ENCODE measurements at places on chromosomes 2 and 18.

- no peak for DNase-seq
Measured at GRCh38 chr2:213429516-213429915, 145.3 kb downstream of the SPAG16 start.

GRCh38 chr2:240590681-240591111 is 4.2 kb downstream of the CAPN10 start:
- no peak for DNase-seq

DNA sequence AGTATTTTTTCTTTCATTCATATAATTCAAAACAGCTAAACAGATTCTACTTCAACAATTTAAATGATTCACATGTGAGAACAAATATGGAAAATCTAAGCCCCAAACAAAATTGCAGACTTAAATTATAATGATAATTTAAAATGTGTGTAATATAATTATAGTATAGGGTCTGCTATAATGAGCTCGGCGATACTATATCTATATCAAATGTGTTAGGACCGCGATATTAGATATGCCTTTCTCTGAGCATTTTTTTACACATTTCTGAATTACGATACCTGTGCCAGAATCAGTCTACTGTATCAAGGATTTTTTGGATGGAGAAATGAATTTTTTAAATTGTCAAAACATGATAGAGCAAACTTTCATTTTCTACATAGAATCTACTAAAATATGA is 808.8 kb upstream of the POU3F3 start:
- DNase-seq, result no peak

DNA sequence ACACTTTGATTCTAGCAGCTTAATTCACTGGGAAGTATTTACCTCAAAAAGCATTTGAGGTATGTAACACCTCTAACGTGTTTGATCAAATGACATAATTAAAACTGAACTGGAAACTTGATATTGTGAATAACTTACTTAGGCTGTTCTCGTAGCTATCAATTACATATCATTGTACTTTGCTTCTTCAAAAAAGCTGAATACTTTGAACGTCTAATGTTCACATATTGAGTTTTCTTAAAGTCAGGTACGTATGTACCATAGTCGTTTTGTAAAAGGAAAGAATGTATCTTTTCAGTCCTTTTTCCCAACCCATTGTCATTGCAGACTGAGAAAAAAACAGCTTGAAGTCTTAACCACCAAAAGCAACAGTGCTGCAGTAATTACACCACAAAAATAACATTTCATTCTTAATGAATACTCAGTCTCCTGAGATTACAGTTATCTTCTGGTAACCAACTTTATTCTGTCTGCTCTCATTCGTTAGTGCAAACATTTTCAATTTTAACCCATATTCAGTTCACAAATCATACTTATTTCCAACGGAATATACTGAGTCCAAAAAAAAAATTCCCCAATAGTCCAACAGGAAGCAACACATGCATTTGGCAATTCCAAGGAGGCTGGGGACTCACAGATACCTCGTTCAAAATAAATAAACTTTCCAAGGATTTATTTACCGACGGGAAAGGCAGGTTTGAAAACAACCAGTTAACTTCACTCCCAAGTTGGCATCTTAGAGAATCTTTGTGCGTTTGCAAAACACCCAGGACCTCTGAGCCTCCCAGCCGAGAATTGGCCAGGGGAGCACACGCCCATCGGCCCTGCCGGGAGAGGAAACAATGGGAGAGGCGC is 1.1 kb downstream of the CHN1 start:
- no peak for DNase-seq

DNA sequence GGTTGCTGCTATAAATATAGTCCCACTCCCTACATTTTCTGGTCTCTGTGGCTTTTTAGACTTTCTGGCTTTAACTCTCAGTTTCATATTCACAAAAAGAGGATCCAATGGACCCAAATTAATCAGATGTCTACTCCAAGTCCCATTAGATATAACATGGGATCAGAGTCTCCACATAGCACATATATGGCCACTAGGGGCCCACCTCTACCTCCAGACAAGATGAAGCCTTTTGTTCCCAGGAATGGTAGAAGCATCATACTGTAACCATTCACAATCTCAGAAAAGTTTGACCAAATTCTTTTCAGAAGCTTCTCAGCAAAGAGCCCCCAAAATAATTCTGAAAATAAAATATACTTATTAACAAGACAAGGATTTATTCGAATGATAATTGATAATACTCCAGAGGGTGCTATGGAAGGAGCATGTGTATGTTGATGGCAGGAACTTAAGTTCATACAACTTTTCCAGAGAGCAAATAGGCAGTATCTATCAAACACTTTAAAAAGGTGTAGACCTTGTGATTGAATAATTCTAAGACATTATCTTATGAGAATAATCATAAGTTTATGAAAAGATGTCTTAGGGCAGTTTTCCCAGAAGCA is 382.3 kb upstream of the CRIM1 start:
- DNase-seq, result peak; percentile 36

GRCh38 chr2:118814368-118814767 is 33.1 kb downstream of the EN1 start:
- DNase-seq, result no peak

- DNase-seq, result no peak
Measured at GRCh38 chr2:44880125-44880483, 61.4 kb upstream of the SIX3 start.

DNA sequence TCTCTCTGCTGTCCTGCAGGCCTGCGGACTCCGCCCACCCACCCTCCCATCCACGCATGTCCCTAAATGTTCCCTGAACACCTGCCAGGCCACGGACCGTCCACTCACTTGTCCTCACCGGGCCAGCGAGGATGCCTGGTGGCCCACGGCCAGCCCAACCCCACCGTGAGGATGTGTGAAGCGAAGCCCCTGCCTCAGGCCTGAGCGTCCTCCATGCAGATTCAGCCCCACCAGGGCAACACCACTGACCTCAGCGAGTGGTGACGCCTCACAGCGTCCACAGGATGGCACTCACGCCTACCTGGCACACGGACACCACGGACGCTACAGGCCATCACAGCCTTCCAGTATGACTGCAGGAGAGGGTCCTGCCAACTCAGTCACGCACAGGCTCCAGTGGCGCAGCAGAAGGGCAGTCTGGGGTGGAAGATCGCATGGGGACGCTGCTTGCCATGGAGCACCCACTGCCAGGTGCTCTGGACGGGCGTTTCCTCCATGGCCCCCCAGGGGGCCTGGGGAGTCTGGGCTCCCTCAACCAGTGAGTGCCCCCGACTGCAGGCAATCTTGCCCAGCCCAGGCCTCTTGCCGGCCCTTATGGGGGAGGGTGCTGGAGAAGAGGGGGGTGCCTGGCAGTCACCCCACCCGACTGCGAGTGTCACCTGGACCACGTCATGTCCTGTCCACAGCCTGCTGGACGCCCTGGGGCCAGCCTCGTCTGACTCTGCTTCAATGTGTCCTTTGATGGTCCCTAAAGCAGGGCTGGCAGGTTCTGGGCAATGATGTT is 25.4 kb downstream of the HDAC4 start:
- no peak for DNase-seq

GRCh38 chr2:1081451-1082225 is 131.0 kb downstream of the SNTG2 start:
- no peak for DNase-seq

DNA sequence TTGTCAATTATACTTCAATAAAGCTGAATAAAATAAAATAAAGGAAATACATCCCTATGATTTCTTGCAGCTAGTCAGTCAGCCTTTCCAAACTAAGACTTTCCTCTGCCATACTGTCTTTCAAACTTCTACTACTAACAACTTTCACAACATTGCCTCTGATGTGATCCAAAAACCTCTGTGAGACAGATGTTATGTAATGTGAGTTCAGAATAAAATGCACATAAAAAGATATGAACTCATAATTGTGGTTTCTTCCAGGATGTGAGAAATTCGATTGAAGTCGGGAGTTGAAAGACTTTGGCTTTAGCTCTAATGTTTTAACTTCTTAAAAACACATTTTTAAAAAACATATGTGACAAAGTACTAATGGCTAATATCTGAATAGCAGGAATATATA is 98.7 kb downstream of the PIGN start:
- DNase-seq, result no peak

DNA sequence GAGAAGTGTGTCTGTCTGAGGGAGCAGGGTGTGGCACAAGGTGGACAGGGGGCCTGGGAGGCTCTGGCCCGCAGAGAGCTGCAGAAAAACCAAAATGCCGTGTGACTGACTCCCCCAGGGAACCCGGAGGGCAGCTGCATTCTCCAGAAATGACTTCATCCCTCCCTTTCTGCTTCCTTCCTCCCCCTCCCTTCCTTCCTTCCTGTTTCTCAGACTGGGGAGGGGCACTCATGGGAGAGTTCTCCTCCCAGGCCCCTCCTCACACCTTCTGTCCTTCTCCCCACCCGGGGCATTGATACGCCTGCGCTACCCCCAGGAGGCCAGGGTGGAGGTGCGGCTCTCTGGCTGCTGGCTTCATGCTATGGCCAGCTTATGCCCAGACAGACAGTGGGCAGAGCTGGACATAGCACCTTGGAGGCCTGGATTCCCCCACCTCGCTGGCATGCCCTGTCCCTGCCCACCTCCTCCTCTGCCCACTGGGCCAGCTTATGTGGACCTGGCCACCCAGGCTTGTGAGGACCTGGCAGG is 8.2 kb upstream of the GPR17 start:
- DNase-seq, result peak; percentile 42

DNA sequence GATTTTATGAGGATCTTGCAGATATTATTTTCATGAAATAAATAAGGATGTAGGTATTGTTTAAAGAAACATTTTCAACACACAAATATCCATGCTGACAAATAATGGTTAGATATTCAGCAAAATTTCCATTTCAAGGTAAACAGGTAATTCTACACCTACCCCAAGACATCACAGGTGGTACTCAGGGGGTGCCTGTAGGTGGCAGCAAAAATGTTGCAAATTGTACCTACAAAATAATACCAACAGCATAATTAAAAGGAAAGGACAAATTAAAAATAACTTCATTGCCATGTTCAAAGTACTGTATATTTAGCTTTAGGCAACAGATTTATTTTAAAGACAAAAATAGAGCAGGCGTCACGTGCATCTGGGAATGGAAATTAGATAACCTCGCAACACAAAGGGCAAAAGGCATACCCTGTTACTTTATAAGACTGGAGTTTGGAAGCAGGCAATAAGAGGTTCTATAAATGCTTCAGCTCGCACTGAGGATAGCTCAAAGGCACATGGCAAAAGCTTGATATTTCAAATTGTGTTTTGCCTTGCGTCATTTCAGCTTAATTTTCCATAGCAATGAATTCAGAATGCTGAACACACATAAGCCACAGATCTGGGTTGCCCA is 630.5 kb downstream of the TDRD15 start:
- DNase-seq, result no peak

GRCh38 chr2:68185541-68186164 is 28.0 kb downstream of the PNO1 start:
- DNase-seq, result peak; percentile 56

DNA sequence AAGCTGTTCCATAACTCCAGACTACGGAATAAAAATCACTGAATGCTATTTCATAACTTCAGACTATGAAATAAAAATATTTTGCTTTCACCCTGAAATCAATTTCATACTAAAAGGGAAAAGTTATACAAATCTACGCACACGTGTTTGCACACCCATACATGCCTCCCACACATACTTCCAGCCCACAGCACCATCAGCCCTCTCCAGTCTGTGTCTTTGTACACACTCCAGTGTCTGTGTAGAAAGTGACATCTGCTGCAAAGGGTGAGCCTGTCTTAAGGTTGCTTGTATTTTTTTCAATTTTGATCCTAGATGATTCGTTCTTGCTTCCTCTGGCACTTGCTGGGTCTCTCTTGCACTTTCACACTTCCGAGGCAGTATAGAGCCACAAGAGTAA is 53.6 kb downstream of the VIT start:
- no peak for DNase-seq

DNA sequence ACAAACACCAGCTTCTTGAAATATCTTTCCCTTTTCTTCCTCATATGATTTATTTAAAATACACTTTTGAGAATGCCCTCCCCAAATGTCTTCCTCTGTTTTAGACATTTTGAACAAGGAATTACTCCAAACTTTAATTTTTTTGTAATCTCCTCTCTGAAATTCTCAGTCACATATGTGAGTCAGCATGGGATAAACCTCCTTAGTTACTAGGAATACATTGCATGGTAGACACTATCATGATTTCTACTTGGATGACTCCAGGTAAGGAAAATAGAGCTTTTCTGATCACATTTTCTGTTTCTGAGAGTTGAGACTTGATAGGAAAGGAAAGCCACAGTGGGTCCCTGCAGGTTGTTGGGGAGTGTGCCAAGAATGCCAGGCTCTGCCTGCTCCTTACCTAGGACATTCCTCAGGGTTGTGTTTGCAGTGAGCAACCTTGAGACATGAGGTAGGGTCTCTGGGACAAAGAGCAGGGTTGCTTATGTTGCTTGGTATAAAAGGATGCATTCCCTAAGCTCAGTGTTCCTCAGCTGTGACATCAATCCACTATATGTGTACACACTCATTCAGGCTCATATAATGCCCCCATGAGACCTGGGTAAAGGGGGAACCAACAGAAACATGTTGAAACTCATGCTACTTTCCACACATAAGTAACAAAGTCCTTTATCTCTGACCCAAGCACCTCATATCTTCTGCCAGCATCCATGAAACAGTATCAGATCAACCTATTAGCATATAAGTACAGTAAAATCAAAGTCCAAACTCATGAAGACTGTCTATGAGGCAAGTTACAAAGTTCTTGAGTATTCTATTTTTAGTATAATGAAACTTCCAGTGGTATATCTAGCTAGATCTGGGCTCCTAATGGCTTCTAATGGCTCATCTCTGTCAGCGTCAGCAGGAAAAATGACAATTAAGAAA is 112.8 kb upstream of the SCN1A start:
- no peak for DNase-seq

- peak; percentile 12 for DNase-seq
Measured at GRCh38 chr18:70491734-70492348, 203.0 kb downstream of the SOCS6 start.

GRCh38 chr2:102486941-102487702 is 14.1 kb downstream of the SLC9A4 start:
- no peak for DNase-seq

DNA sequence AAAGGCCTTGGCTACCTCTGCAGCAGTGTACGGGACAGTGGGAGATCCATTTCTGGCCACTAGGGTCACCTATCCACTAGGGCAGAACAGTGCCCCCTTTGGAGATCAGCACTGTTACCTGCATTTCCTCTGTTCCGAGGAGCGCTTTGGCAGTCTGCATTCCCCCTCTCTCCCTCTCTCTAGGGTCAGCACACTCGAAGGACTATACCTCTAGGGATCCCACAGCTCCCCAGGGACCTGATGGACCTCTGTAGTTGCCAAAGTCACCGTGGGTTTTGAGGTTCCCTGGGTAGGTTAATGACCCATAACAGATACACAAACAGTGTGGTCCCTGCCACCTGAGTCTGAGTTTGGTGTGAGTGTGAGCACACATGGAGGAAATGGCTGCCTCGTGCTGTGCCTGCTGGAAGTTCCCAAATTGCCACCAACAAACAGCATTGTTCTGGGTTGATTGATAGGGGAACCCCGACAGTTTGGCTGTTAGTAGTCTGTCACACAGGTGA is 99.8 kb upstream of the VWC2L start:
- peak; percentile 11 for DNase-seq

- DNase-seq, result no peak
Measured at GRCh38 chr2:112164876-112165275, 26.7 kb downstream of the FBLN7 start.
